ENCODE measurements at places on chromosomes 6 and 20.

- no peak for DNase-seq
These were observed 80.6 kb upstream of the HIVEP1 start for GRCh38 chr6:11931296-11932035.

DNA sequence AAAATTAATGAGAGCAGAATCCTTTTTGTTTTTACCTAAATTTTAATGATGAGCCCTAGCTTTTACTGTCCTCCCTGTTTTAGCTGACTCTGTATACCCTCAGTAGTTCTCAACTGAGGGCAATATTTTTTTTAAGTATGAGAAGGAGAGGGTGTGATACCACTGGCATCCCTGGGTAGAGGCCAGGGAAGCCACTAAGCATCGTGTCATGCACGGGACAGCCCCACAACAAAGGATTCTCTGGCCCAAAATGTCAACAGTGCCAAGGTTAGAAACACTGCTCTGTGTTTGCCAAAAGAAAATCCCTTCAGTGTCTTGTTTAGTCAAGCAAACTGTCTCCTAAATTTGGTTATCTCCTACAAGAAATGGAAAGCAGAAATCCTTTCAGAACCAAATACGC is 210.4 kb downstream of the KCNQ5 start:
- no peak for DNase-seq

DNA sequence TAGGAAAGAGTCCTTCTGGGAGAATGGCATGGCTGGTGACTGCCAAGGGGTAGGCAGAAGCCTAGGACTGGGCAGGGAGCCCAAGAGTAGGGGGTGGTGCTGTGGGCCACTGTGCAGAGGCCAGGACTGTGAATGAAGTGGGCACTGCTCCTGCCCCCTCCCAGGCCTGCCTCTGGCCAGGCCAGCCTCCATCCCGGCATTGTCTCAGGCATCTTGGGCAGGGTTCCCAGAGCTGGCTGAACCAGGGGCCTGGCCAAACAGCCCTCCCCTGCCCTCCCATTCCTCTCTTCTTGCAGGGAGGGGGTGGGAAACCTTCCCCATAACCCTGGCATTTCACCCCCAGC is 81.6 kb downstream of the MRPL14 start:
- no peak for DNase-seq

DNA sequence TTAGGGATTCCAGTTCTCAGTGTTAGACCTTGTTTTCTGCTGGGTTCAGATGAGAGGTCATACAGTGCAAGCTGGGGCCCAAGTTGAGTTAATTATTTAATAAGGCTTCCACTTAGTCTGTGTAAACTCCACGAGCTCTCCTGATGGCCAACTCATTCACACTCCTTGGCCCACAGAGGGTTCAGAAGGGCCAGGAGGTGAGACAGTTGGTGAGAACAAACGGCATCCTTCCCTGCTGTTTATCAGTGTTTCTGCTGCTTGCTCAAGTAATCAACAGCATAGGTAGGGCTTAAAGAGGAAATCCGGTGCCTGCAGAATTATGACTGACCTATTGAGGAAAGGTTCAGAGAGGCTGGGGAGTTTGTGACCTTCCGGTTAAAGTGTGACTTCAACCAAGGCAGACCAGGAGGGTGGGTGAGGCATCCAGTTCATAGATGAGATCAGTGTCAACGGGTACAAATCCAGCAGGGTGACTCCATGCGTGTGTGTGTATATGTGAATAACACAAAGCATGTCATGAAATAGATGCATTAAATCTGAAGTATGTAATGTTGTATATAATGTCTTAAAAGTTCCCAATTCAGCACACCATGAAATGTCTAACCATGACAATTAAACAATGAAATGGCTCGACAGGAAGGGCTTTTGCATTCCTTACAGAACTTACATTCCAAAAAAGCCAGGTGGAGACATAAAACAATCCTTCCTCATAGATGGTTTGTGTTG is 37.4 kb upstream of the BCAS1 start:
- DNase-seq: no peak

GRCh38 chr6:19865178-19865577 is 28.0 kb downstream of the ID4 start:
- DNase-seq: no peak

DNA sequence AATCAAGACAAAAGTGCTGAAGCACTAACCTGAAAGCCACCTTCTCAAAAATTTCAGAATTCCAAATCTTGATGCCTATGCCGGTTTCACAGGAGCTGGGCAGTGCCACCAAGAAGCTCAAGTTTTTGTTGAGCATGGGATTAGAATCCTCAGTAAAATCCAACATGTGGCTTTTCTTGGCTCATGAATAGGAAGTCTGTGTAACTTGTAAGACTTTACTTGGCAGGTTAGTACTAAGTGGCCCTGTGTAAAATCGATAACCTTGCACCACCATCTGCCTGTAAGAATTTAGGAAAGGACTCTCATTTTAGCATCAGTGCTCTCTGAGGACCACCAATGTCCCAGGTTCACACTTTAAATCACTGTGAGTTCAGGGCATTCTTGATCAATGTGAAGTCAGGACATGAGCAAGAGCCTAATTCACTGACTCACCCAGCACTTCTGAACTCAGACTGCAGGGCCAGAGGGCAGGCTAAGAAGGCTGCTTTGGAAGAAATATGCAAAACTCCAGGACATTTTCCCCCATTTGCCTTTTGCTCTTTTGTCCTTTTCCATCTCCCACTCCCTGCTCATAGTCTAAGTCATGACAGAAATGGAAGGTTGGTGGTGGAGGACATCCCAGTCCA is 113.2 kb downstream of the EDN1 start:
- no peak for DNase-seq

- DNase-seq: no peak
These were observed 43.2 kb downstream of the RANBP9 start for GRCh38 chr6:13668291-13668928.

GRCh38 chr6:168363811-168364792 is 44.5 kb upstream of the DACT2 start:
- DNase-seq: no peak

GRCh38 chr6:166595061-166595780 is 8.7 kb upstream of the RAMACL start:
- no peak for DNase-seq

- no peak for DNase-seq
These were observed 502.4 kb upstream of the SULF2 start for GRCh38 chr20:48287552-48288170.

GRCh38 chr6:112357791-112358190 is 10.7 kb downstream of the RFPL4B start:
- DNase-seq: no peak

DNA sequence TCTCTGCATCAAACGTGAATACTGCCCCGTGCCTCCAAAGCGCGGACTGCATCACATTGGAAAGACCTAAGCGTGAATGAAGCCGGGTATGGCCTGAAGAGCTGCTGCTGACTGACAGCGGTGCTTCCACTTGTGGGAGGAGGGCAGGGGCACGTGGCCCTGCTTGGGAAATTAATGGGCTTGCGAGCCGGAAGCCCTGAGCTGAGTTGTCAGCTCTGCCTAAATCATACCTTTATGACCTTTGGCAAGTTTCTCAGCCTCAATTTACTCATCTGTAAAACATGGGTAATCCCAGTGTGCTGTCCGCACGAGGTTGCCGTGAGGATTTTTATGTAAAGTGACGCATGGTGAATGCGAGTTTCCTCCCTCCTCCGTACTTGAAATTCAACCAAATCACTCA is 67.0 kb upstream of the FOXQ1 start:
- no peak for DNase-seq

DNA sequence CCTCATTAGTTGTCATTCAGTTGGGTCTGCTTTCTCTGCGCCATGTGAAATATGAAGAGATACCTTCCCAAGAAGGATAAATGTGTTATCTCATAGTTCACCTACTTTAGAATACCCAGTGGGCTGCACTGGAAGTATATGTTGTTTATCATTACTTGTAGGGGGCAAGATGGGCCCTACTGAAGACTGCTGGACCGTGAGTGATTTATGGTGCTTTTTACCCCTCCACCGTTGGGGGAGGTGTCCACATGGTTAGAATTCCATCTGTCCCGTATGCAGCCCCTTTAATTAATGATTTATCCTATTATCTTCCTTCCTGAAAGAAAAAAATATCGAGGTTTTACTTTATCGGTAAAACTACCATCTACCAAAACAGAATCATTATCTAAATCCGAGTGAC is 97.0 kb downstream of the TSHZ2 start:
- DNase-seq: no peak

- no peak for DNase-seq
These were observed 135.3 kb upstream of the DEFB112 start for GRCh38 chr6:50185006-50185405.

GRCh38 chr6:135329851-135330803 is 149.0 kb downstream of the MYB start:
- DNase-seq: no peak

GRCh38 chr6:137550535-137550934 is 56.3 kb upstream of the OLIG3 start:
- DNase-seq: no peak
